ENCODE measurements at places on chromosomes 5 and 9. TPM values are rescaled to one million over a fixed set of nuclear protein-coding genes. Genes with fewer than 3 reads are reported as not detected.

Gene GDNF
- 0.18 TPM for total RNA-seq

- no peak for DNase-seq
These were observed 79.7 kb upstream of the SPDL1 start for GRCh38 chr5:169503886-169504285.

- no peak for DNase-seq
These were observed 25.6 kb downstream of the USP20 start for GRCh38 chr9:129860653-129861446.

GRCh38 chr9:93093127-93093876 lies 2.7 kb upstream of the CARD19 start:
- no peak for DNase-seq

- DNase-seq, result no peak
These were observed 125.5 kb downstream of the GABRB2 start for GRCh38 chr5:161421067-161421466.

DNA sequence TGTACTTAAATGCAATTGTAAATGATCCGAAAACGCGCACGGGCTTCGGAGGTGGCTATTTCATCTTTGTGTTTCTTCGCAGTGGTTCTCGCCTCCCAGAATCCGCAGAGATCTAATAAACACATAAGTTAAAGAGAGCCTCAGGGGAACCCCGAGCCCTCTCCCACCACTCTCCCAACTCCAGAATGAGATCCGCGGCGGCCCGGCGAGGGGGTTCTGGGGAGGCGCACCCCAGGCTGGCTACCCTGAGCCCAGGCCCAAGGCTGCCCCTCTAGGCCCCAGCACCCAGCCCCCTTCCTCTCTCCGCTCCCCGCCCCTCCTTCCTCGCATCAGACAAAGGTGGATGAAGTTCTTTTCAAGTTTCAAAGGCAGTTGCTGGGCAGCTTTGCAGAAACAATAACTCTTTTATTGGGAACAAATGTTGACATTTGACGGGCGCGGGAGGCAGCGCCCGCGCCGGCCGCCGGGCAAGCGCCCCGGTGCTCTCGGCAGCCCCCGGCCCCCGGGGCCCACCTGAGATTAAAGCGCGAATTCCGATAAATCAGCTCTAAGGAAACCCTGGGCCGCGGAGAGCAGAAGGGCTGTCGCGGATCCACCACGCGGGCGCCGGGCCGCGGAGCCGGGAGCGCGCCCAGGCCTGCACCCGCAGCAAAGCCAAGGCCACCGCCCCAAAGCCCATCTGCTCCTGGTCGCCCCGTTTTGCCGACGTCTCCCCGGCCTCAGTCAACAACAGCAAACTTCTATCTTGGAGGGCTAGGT lies 8.4 kb downstream of the IRX2 start:
- no peak for DNase-seq

Gene ST8SIA4
- total RNA-seq, result 0.18 TPM

DNA sequence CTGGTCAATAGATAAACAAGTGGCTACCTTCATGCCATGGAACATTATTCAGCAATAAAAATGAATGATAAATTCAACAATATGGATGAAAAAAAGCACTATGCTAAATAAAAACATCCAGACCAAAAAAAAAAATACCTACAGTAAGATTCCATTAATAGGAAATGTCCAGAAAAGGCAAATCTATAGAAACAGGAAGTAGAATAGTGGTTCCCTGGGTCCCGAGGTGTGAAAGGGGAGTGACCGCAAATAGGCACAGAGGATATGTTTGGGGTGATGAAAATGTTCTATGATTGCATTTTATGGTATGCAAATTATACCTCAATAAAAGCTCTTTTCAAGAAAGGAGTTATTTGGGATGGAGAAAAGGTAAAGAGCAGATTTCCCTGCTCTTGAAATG lies 3.6 kb upstream of the GPR151 start:
- DNase-seq, result no peak

DNA sequence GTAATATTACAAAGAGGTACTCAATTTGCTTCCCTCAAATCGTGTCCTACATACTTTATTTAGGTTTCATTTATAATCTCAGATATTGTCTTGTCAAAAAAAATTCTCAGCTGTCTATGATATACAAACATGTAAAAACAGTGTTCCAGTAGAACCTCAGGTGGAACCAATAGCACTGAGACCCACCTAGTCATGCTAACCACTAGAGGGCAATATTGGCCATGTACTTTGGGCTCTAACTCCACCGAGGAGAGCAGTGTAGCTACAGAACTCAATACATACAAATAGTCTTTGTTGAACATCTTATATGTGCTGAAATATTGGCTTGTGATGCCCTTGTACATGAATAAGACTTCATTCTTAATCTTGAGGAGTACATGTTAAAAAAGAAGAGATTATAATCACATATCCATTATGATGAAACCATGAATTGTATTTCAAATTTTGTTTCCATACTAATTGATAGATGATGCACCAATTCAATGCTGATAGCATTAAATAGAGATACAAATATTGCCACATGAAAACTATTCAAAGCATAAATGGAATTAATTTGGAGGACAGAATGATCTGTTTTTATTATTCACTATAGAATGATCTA lies 71.2 kb upstream of the CNTLN start:
- DNase-seq, result peak; percentile 64

Gene SUSD3
- total RNA-seq, result 0.54 TPM

GRCh38 chr5:112348387-112348786 lies 70.7 kb downstream of the EPB41L4A start:
- no peak for DNase-seq

- peak; percentile 56 for DNase-seq
These were observed 18.1 kb downstream of the GSN start for GRCh38 chr9:121285835-121286687.

DNA sequence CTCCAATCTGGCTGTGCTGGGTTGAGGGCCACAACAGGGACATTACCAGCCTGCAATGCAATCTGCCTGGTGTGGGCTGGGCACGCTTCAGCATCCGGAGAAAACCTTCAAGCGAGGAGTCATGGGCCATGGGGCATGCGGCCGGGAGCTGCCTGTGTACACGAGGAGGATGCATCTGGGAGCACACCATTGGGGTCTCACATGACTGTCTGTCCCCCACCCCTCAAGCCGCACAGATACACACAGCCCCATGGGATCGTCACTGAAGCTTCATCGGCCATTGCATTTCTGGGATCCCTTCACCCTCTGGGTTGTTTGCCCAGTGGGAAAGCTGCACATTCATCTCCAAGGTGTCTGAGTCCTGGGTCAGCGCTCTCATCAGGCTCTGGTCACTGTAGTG lies 9.9 kb downstream of the LCN1 start:
- DNase-seq, result no peak

DNA sequence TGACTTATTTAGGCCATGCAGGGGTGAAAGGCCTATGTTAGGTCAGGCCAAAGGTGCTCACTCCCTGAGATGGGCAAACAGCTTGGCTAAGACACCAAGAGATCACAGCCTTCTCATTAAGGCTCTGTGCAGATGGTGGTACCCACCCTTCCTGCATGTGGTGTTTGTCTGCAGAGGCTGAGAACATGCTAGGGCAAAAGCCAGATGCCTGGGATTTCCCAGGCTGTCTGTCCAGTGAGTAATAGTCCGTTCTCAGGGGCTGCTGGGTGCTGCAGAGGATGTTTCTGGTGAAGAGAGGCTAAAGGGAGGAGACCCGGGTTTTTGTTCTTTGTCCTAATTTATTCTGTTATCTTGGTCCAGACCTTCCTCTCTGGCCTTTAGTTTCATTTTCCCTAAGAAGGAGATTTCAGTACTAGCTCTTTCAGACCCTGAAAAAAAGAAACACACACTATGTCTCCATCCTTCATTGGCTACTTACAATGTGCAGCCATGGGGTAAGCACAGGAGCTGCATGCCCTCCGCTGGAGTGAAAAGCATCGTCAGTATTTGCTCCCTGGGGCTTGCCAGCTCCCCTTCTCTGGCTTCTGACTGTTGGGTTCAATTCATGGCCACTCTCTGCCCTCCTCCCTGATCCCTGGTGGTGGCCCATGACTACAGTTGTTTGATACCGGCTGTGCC lies 23.4 kb upstream of the GLRA1 start:
- no peak for DNase-seq

DNA sequence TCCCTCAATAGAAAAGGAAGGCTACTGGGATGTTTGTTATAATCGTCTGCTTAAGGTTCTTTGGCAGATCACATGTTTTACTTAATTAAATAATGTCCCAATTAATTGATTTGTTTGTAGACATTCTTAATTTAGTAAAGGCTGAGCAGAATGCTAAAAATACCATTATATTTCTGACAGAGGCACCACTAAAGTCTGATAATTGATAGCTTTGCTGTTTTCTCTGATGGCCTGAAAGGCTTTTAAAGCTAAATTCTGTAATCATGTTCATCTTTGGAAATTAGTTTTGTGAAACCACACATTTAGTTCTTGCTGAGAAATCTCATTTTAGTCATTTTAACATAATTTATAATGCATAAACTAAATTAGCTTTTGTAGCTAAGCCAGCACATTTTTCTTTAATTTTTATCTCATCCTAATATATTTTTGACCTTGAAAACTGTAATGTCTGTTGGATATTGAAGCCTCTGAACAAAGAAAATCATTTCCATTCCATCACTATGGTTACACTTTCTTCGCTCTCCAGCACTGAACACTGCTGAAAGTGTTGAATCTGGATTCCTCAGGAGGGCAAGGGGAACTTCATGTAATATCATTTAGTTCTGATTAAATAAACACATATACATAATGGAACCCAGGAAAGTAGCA lies 329.4 kb downstream of the ELAVL2 start:
- no peak for DNase-seq

DNA sequence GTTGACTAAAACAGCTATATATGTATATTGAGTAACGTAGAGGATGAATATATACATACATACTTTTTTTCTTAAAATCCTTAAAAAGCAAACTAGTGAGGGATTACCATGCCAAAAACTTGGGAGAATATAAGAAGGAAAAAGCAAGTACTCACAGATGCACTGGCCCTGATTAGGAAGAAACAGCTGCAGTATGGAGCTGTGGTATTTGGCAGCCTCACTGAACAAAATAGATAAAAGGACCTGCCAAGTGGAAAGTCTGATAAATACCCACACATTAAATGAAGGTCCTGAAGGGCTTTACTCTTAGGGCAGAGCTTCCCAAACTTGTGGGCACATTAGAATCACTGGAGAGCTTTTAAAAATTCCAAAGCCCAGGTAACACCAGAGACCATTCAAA lies 80.6 kb downstream of the FEM1C start:
- DNase-seq, result peak; percentile 22

Gene MIER3
- 26.7 TPM for total RNA-seq

Gene PIP5KL1
- 0.28 TPM for total RNA-seq

DNA sequence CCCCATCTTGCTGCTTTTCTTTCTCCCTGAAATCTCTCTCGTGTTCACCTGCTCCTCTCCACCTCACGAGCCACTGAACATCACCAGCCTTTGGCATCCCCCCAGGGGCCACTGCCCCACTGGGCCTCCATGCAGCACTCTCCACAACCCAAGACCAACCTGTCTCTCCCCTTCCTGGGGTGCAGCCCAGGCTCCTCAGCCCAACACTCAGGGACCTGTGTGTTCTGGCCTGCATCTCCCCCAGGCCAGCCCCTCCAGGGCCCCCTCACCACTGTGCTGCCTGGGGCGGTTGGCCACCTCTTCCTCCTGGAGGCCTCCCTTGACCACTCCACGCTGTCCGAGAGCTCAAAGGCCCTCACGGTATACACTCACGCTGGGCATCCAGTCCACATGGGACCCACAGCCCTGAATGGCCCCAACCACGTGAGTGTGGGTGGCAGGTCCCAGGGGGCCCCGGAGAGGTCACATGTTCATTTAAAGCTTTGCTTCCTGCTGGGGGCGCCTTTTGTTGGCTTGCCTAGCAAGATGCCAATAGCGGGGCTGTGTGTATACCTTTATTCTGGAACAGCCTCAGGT lies 453 bp upstream of the DOK3 start:
- DNase-seq, result no peak

Gene IL33
- total RNA-seq, result not detected

GRCh38 chr5:13956471-13956870 lies 12.0 kb upstream of the DNAH5 start:
- DNase-seq, result no peak

Gene IL5
- not detected for total RNA-seq

Gene LRRC19
- not detected for total RNA-seq

- no peak for DNase-seq
These were observed 69.2 kb downstream of the ANXA2R start for GRCh38 chr5:42970636-42971559.

Gene ZDHHC11
- total RNA-seq, result 0.36 TPM

DNA sequence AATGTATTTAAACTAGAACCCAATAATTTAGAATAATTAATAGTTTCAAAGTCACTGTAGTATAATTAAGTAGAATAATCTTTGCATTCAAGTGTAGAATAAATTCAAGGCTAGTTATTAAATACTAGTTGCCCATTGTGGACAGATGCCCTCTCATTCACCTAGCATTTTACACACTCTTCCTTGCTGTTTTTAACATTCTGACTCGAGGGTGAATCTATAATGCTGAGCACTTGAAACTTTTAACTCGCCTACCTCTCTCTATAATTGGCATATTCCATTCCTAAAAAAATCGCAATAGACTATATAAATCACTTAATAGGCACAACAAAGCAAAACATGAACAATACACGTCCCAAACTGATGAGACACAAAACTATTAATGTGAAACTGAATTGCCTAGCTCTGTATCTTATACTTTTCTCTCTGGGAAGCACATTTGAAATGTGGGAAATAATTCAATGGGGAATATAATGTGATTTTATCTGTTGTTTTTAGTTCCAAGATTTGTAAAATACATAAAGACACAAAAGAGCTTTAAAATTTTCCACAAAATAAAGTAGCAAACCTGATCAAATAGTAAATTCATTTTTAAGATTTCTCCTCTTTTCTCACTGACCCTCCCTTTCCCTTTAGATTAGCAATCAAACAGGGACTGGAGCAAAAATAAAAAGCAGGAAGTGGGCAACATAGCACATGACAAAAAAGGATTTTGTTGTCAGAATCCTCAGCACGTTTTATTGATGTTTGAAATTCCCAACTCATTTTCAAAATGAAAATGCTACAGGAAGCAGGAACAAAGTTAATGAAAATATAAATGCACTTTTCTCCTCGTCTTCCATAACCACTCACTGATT lies 295.6 kb downstream of the PDE4D start:
- no peak for DNase-seq

DNA sequence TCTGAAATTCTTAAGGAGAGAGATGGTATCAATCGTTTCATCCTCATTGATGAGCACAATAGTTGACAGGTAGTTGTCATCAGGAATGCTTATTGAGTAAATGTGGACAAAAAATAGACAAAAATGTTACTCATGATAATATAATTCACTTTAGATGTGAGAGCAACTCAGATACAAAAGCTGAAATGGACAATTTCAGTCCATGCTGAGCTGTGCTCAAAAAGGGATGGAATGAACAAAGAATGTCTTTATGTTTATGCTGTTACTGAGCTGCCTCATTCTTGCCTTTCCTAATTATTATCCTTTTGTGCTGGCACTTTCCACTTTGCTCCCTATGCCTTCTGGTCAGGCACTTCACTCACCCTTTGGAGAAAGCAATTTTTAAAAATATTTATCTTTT lies 49.5 kb downstream of the JAKMIP2 start:
- DNase-seq, result no peak

DNA sequence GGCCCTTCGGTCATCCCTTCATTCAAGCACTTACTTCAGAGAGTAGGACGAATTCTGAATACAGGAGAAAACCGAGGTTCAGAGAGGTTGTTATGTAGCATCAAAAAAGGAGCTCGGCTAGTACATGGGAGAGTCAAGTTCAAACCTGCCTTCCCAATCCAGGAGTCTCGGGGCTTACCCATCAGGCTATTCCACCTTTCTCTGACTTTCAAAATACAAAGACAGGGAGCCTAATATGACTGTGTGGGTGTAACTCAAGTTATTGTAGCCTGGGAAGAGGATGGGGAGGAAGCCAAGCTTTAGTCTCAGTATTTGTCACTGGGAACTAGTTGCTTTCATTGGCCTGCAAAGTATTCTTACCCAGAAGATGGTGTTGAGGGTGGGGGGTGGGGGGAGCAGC lies 274.8 kb upstream of the PANK3 start:
- no peak for DNase-seq

All from IMR-90 (cell line).